ENCODE measurements at places on chromosomes 16 and 17.

DNA sequence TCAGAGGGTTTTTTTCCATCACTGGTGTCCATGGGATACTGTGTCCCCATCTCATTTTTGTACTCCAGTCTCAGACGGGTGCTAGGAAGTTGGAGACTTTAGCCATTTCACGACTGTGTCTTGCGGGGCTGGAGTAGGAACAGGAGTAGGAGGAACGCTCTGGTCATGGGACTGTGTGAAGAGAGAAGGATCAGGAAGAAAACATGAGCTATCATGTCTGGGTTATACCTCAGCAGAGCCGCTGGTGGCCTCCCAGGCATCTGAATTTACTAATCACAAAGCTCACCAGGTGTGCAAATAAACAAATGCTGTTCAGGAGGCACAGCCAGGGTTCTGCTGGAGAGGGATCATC, 225.4 kb downstream of the SEC14L1 start:
- peak; percentile 58 for DNase-seq

GRCh38 chr17:10021272-10021984, 116.4 kb upstream of the RCVRN start:
- no peak for DNase-seq

GRCh38 chr17:72143245-72143644, 22.4 kb downstream of the SOX9 start:
- no peak for DNase-seq

DNA sequence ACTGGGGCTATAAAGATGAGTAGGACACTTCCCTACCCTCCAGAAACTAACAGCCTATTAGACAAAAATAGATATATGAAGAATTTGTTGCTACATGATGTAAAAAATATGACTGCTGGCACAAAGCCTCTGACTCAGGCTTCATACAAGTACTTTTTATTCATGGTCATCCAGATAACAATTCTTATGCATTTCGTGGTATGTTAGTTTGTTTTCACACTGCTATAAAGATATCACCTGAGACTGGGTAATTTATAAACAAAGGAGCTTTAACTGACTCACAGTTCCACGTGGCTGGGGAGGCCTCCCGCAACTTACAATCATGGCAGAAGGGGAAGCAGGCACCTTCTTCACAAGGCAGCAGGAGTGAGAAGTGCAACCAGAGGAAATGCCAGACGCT, 112.5 kb upstream of the HLF start:
- no peak for DNase-seq

GRCh38 chr17:36151891-36152638, 24.4 kb downstream of the TBC1D3B start:
- no peak for DNase-seq

GRCh38 chr17:57366558-57367351, 110.4 kb downstream of the MSI2 start:
- DNase-seq: no peak

DNA sequence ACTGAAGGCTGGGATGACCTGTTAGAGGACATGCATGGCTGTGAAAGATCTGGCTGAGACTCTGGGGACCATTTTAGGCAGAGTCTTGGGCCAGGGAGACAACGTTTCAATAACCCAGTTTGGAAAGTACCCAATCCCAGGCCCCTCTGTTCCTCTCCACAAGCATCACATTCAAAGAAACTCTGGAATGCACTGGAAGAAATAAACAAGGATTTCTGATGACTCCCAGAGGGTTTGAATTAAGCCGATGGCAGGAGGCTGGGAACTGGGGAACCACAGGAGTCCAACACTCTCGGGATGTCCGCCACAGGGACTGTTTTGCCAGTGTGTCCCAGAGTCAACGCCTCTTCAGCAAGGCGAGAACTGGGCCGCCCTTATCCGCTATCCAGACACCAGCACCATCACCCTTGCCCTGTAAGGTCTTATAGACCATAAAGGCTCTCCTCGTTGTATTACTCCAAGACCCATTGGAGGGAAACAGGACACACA, 3.3 kb downstream of the PMP22 start:
- DNase-seq: no peak

- no peak for DNase-seq
Observed at GRCh38 chr17:6501359-6501758, 55.0 kb downstream of the PITPNM3 start.

DNA sequence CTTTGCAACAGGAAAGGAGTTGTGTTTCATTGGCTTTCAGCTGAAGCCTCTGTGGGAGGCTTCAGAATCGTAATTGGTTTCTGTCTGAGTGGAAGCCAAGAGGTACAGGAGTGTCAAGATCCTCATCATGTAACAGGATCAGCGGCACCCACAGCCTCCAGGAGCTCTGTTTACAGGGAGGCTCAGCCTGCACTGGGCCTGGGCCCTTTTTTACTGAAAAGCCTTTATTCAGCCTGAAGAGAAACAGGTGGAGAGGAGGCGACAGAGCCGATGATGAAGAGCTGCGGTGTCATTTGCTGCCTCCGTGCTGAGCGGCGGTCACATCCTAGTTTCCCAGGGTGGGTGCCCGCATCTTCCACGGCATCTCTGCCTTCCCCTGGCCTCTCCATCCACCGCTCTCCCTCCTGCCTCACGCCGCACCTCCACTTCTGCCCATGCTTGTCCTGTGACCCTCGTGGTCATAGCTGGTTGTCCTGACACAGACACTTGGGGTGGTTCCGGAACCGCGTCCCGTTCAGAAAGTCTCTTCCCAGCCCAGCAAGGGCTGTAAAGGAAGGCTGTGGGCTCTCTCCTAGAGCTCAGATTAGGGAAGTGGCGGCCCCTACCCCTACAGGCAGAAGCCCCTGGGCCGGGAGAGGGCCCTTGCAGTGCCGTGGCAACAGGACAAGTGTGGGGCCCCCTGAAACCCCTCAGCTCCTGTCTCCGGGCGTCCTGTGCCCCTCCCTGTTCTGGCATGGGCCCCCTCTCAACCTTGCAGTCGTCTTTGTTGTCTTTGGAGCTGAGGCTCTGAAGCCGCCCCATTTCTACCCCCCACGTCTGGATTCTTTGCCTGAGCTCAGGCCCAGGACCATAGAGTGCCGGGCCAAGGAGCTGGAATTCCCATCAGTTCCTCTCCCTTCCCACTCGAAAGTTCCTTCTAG, 53.9 kb upstream of the CHMP6 start:
- DNase-seq: peak; percentile 2

GRCh38 chr16:57478396-57479204, 7.7 kb downstream of the DOK4 start:
- no peak for DNase-seq

DNA sequence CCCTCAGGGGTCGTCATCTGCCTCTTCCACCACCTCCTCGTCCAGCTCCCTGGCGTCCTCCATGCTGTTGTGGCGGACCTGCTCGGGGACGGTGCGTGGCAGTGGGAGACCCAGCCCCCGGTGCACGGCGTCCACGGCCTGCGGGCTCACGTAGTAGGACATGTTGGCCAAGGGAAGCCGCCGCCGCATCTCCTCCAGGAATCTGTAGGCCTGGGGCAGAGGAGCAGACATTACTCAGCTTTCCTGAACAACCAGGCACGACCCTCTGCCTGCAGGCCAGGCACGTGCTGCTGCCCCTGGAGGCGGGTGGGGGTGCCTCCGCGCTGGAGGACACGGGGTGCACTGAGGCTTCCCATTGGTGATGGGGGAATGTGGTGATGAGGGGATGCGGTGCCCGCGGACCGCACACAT, 17.8 kb downstream of the TELO2 start:
- DNase-seq: no peak

DNA sequence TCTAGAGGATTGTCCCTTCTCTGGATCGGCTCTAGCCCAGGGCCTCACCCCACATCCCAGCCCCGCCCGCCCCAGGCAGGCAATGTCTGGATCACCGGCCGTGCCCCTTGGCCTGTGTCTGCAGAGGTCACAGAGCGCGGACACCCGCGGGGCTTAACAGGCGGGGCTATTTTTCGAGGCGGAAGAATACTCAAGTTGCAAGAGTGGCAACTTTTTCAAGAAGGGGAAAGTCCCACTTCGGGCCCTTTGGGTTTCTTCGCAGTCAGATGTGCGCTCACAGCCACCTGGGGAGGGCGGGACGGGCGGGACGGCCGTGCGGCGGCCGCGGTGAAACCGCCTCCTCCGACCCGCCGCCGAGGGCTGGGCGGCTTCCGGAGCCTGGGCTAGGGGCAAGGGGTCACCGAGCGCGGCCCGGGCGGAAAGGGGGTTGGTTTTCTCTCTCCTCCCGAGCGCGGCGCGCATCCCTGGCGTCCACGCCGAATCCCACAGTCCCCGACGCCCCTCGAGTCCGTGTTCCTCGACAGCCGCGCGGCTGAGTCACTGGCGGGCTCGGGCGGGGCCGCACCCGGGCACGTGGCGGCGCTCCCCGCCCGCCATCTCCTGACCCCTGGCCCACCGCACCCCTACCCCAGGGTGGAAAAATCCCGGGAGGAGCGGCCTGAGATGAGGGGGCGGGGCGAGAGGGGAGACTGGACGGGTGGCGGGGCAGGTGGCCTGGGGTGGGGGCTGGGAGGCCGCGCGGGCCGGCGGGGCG, 1.2 kb upstream of the PFN1 start:
- DNase-seq: peak; percentile 30

DNA sequence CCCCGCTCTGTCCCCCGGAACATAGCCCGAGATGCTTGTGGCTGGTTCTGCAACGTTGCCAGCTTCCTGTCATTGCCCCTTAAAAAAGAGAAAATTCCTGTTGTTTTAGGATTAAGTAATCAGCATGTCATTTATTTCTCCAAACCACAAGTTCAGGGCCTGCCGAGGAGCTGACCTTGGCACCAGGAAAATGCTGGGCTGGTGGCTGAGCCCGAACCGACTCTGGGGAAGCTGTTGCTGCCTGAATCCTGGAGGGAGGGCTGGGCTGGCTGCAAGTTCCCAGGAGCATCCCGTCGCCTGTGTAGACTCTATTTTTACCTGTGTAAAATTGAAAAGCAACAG, 130.9 kb upstream of the FOXF1 start:
- no peak for DNase-seq

GRCh38 chr17:77602062-77602746, 356.3 kb upstream of the TNRC6C start:
- no peak for DNase-seq

DNA sequence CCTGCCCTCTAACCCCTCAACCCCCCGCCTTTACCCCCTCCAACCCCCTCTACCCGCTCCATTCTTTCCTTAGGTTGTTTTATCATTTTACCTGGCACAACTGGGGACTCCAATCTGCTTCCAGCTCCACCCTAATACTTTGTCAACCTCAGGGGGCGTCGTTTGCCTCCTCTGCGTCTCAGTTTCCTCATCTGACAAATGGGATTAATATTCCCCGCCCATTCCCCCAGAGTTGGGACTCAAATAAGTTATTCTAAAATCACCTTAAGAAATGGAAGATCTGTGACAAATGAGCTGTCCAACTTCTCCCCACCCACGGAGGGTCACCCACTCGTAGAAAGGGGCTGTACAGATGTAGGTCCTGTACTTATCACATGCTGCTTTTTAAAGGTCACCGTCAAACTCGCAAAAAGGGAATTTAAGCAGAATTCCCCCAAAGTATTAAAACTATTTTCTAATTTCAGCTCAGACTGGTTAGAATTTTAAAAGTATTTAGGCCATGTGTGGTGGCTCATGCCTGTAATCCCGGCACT, 40.6 kb upstream of the CPNE2 start:
- no peak for DNase-seq

GRCh38 chr17:45128331-45128730, 4.0 kb downstream of the PLCD3 start:
- no peak for DNase-seq

GRCh38 chr17:55348749-55349354, 72.8 kb downstream of the MMD start:
- peak; percentile 74 for DNase-seq

DNA sequence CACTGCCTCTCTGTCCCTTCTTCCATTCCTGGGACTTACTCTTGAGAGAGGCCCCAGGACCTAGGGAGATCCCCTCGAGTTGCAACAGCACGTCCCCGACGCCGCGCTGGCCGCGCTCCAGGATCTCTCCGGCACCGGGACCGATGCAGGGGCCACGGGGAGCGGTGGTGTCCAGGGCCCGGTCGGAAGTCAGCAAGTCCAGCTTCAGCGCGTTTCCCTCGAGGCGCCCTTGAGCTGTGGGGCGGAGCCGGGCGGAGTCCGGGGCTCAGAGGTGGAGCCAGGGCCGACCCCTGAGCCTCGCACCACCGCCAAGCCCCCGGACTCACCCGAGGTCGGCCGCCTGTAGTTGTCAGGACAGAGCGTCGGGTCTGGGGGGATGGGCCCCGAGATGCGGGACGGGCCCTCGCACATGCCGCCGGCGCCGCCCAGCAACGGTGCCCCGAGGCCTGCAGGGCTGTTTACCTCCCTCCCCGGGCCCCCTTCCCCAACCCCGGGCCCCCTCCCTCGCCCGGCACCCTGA, 458 bp downstream of the ENKD1 start:
- peak; percentile 61 for DNase-seq

DNA sequence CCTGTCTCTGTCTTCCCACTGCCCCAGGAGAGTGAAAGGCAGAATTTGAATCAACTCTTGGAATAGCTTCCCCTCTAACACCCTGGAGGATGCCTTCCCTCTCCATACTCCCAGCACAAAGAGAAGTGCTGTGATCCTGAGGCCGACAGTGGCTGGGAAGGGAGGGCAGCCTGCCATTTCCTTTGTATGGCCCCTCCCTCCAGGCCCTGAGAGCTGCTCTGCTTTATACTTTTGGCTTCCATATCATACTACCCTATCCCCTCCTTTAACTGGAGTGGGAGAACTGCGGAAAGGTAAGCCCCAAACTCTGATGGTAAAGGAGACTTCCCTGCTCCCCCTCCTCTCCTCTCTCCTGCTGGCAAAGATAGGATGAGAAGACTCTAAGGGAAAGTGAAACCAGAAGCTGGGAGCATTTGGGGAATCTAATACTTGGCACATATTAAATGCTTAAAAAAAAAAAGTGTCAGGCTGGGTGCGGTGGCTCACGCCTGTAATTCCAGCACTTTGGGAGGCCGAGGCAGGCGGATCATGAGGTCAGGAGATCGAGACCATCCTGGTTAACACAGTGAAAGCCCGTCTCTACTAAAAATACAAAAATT, 4.1 kb upstream of the MED24 start:
- no peak for DNase-seq

DNA sequence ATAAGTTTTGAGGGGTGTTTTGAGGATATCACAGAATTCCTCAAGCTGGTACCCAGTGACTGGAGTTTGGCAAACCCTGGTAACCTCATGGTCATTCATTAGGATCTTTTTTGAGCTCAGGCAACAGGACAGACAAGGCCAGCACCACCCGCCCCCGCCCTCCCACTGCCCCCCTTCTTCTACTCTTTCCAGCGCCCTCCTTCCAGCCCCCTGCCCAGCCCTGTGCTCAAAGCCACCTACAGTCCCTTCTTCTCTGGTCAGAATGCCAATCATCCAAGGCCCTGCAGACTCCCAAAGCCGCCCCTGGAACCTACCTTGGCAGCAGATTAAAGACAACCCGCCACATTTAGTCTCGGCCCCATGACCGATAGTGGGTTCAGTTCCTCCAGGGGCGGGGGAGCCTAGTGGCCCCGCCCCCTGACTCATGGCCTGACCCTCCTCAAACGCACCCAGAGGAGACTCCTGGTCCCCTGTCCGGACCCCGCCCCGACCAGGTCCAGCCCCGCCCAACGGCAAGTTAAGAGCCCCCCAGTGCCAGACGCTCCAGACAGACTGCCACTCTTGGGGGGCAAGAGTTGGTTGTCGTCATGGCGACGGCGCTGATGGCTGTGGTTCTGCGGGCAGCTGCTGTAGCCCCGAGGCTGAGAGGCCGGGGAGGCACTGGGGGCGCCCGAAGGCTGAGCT, at the start of gene NAGS:
TSS of gene NAGS (plus strand) at position 546 of the 684 bp plus-strand sequence. CDS start at position 588, 42 bp downstream.
- no peak for DNase-seq

GRCh38 chr16:49439050-49439449, 65.4 kb downstream of the C16orf78 start:
- DNase-seq: no peak

Measured in NCI-H1417 (cell line).